T-helper 1 cell (primary cell): ENCODE measurements at places on chromosomes 16 and 17.

DNA sequence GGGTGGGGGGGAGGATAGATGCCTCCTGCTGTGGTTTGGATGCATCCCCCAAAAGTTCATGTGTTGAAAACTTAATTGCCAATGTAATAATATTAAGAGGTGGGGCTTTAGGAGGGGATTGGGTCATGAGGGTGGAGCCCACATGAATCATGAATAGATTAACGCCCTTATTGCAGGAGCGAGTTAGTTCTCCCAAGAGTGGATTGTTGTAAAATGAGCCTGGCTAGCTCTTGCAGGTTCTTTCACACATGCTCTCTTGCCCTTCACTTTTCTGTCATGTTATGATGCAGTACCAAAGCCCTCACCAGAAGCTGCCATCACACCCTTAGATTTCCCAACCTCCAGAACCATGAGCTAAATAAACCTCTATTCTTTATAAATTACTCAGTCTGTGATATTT is 52.0 kb downstream of the GINS3 start:
- DNase-seq, result no peak

DNA sequence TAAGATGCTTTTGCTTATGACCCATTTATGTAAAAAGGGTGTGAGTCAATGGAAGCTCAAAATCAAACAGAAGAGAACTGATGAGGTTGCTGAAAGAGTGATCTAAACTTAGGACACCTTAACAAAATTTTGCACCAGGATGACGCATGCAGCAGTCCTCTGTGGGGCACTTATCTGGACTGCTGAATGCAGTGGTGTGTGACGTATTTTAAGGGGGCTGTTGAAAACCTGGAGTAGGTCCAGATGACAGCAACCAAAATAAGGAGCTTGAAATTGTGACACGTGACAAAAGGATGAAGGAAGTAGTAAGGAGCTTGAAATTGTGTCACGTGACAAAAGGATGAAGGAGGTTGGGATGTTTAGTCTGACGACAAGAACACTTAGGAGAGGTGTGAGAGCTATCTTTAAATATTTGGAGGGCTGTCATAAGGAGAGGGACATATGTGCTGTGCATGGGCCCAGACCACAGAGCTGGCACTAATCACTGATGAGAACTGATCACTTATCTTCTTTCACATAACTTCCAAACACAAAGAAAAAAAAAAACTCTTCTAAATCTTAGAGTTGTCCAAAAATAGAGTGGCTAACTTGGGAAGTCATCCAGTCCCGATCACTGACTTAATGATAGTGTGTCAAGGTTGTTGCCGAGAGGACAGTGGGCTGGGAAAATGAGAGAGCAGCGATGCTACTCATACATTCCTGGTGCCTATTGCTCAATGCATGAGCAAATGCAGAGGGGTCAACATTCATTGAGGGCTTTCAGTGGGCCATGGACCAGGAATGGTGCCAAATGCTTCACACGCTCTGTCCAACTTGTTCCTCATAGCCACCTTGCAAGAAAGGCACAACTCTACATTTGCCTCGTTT is 264.2 kb upstream of the ZFHX3 start:
- DNase-seq, result no peak

DNA sequence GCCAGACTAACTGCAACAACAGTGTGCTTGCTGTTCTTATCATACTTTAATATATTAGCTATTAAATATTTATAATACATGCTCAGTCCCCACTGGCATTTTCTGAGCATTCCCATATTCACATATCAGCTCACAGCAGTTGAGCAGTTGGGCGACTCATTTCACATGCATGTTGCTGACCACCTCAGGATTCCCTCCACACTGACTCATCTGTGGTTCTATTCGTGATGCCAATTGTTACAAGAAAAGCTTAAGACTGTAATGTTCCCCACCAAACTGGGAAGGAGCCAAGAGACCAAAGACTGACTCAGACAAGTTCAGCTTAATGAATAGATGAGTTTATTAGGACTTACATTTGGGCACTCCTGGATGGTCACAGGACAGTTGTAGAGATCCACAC is 100.3 kb upstream of the KIF2B start:
- DNase-seq, result no peak

DNA sequence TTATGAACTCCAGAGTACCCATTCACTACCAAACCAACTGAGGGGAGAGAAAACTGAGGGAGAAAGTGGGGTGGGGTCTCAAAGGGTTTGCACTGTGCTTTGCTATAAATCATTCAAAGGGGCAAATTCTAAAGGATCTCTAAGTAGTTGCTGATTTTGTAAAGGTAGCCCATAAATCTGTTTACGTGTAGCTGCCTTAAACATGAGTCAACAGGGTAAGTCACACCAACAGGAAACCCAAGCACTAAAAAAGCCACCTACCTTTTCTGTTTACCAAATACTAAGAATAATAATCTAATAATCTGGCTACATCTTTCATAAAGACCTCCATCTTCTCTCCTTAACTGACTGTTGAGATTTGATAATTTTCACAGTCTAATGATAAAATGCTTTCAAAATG is 8.4 kb upstream of the HSBP1 start:
- DNase-seq, result no peak

GRCh38 chr16:6749698-6750097 is 582.9 kb upstream of the RBFOX1 start:
- DNase-seq, result no peak

GRCh38 chr16:62029947-62030346 is 6.3 kb downstream of the CDH8 start:
- DNase-seq, result no peak
